Activated CD4-positive, alpha-beta T cell treated with anti-CD3 and anti-CD28 coated beads, Interleukin-2, amount 10 ng/mL, durations not matched to agents 24 days and 14 days (primary cell): ENCODE measurements at places on chromosomes 6 and 20. TPM values are rescaled to one million over a fixed set of nuclear protein-coding genes. Genes with fewer than 3 reads are reported as not detected.

RRAGD gene
- 10.6 and 10.9 TPM in 2 replicates for total RNA-seq

METTL24 gene
- not detected in 2 replicates for total RNA-seq

DNA sequence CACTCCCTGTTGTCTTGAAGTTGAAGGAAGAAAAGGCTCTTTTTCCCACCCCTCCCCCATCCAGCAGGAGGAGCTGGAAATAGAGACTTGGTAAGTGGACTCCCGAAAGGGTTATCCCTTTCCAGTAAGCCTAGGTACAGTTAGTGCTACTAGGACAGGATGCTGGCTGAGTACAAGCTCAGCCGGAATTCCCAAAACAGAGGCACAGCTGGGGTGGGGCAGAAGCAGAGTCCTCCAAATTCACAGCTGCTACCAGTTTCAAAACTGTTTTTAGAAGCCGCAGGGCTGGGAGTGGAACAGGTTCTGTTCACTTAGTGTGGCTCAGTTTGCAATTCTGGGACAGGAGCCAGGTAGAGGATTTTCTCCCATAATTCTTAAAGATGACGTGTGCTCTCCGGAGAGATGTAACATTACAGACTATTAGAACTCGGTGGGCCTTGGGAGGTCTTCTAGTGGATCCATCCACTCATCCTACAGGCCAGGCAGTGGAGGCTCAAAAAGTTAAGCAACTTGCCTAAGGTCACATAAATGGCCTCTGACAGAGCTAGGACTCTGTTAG lies 19.0 kb upstream of the UTRN start:
- H3K4me1 ChIP-seq, result no peaks in the 10 kb centered on the region
- DNase-seq, result no peak
- H3K4me3 ChIP-seq, result no peak overlapping the region
- no peaks in the 10 kb centered on the region for H3K36me3 ChIP-seq
- peaks cover 2% of the 10 kb centered on the region for H3K27me3 ChIP-seq

GRCh38 chr6:56047931-56048540 lies 172.6 kb upstream of the BMP5 start:
- no peak for DNase-seq
- no peaks in the 10 kb centered on the region for H3K36me3 ChIP-seq
- H3K4me1 ChIP-seq, result no peaks in the 10 kb centered on the region

DNA sequence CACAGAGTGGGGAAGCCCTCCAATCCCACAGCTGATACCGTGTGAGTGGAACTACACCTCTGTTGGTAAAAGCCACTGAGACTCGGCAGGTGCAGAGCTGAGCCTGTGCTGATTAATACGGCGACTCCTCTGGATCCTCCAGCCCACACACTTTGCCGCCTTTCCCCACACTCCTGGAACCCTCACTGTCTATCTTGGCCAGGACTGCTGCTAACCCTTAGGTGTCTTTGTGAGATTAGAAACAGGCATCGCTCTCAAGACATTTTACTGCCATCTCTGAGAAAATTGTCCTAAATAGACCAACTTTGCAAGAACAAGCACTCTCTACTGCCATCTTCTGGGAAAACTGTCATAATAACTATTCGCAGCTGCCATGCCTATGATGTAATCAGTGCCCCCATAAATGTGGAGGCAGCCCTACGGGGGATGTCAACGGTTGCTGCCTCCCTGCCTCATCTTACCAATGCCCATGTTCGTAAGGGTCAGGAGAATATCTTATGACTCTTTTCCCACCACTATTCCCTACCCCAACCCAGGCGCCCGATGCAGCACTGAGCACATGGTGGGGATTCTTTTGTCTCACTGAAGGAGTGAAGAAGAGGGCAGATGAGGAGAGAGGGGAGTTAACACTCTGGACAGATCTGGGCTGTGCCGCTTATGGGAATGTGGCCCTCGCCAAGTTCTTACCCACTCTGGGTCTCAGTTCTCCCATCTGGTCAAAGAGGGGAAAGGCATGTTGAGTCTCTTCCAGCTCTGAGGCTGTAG lies 26.1 kb upstream of the KCNB1 start:
- peak; percentile 65 for DNase-seq
- peaks cover 5% of the 10 kb centered on the region for H3K4me1 ChIP-seq
- peak overlapping the region; percentile 69 for H3K27ac ChIP-seq
- H3K4me3 ChIP-seq, result no peak overlapping the region
- H3K36me3 ChIP-seq, result peaks cover 15% of the 10 kb centered on the region

PHACTR1 gene
- total RNA-seq, result 0.09 and 0.26 TPM in 2 replicates

- H3K4me3 ChIP-seq, result peak overlapping the region; percentile 6
- H3K36me3 ChIP-seq, result peaks cover 7% of the 10 kb centered on the region
- DNase-seq, result no peak
- H3K27me3 ChIP-seq, result no peaks in the 10 kb centered on the region
Measured at GRCh38 chr6:130259557-130259956, 36.8 kb upstream of the SAMD3 start.

SOBP gene
- 0.09 and 0.26 TPM in 2 replicates for total RNA-seq

- H3K36me3 ChIP-seq, result no peaks in the 10 kb centered on the region
- no peak overlapping the region for H3K4me3 ChIP-seq
- no peak overlapping the region for H3K27ac ChIP-seq
- peaks cover 5% of the 10 kb centered on the region for H3K4me1 ChIP-seq
- DNase-seq, result no peak
Measured at GRCh38 chr6:36431197-36431596, 11.5 kb downstream of the PXT1 start.

DEFB116 gene
- not detected in 2 replicates for total RNA-seq

GRCh38 chr6:13172291-13172690 lies 156.0 kb downstream of the TBC1D7 start:
- H3K36me3 ChIP-seq, result no peaks in the 10 kb centered on the region
- H3K4me3 ChIP-seq, result no peak overlapping the region
- no peaks in the 10 kb centered on the region for H3K4me1 ChIP-seq

JPH2 gene
- 0.05 TPM in 1 of 2 replicates, not detected in the other for total RNA-seq

- no peaks in the 10 kb centered on the region for H3K36me3 ChIP-seq
- no peak overlapping the region for H3K27ac ChIP-seq
- H3K4me3 ChIP-seq, result no peak overlapping the region
- no peak for DNase-seq
- no peaks in the 10 kb centered on the region for H3K4me1 ChIP-seq
Measured at GRCh38 chr20:14051454-14051853, 56.1 kb downstream of the MACROD2 start.

DNA sequence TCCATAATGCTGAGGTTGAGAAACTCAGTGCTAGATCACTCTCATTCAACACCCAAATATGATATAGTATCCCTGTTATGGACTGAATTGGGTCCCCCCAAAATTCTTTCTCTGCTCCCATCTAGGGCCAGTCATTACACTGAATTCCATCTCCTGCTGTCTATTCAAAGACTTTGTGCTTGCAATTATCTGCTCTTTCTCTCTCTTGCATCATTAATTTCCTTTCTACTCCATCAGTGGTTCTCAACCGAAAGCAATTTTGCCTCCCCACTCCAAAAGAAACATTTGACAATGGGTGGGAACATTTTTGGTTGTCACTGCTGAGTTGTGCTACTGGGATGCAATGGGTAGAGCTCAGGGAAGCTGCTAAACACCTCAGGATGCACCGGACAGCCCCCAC lies 271.5 kb upstream of the CDYL start:
- no peak overlapping the region for H3K4me3 ChIP-seq
- peaks cover 2% of the 10 kb centered on the region for H3K27me3 ChIP-seq
- no peak overlapping the region for H3K27ac ChIP-seq
- no peak for DNase-seq

EDEM2 gene
- 19.2 and 21.1 TPM in 2 replicates for total RNA-seq
